ENCODE measurements at places on chromosomes 12 and 14. TPM values are rescaled to one million over a fixed set of nuclear protein-coding genes. Genes with fewer than 3 reads are reported as not detected.
A peak's percentile ranks its signal among the peaks of the same experiment; 100 is the strongest.

DDN gene
- under 0.01 TPM for total RNA-seq

GRCh38 chr14:39014460-39014859 lies 88.6 kb downstream of the SEC23A start:
- no peak for DNase-seq
- H3K4me1 ChIP-seq: no peaks in the 10 kb centered on the region
- H3K4me3 ChIP-seq: no peak overlapping the region
- no peak overlapping the region for H3K27ac ChIP-seq
- H3K27me3 ChIP-seq: no peaks in the 10 kb centered on the region

DNA sequence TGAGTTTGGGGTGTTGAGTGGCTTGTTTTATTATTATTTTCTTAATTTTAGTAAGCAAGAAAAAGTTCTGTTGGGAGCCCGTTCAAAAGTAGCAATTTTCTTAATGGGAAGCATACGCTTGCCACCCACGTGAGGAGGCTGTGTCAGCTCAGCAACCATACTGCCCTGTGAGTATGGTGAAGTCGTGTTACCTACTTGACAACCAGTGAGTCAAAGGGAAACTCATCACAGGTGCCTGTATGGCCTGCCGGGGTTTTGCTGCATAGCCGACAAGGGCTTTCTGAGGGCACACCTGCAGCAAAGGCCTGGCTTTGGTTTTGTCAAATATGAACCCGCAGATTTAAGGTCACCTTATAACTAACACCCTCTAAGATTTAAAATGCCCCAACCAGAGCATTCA lies 31.1 kb downstream of the PITPNM2 start:
- H3K27ac ChIP-seq: no peak overlapping the region
- no peak overlapping the region for H3K4me3 ChIP-seq
- no peak for DNase-seq
- no peaks in the 10 kb centered on the region for H3K36me3 ChIP-seq

TAS2R30 gene
- total RNA-seq: 4.0 TPM

DNA sequence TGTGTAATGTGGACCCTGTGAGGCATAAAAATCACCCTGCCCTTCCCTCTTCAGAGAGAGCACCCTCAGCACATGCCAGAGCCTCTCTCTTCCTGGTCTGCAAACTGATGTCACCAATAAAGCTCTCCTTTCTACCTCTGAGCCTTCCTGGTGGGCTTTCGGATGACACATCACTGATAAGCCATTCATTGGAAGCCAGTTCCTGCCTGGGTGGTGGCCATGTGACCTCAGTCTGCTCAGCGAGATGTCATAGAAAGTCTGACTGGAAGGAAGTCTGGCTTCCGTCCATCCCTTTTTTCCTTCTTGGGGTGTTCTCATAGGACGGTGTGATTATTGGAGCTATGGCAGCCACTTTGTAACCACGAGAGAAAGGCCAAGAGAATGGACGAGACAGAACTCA lies 95.7 kb downstream of the PIWIL1 start:
- H3K36me3 ChIP-seq: no peaks in the 10 kb centered on the region
- H3K4me3 ChIP-seq: no peak overlapping the region
- no peak for DNase-seq
- H3K4me1 ChIP-seq: no peaks in the 10 kb centered on the region

GRCh38 chr12:34356233-34356987 lies 334.1 kb downstream of the ALG10 start:
- no peak overlapping the region for H3K27ac ChIP-seq
- H3K4me3 ChIP-seq: no peak overlapping the region
- H3K27me3 ChIP-seq: no peaks in the 10 kb centered on the region
- no peak for DNase-seq

AVPR1A gene
- total RNA-seq: not detected

TCL1B gene
- not detected for total RNA-seq

DNA sequence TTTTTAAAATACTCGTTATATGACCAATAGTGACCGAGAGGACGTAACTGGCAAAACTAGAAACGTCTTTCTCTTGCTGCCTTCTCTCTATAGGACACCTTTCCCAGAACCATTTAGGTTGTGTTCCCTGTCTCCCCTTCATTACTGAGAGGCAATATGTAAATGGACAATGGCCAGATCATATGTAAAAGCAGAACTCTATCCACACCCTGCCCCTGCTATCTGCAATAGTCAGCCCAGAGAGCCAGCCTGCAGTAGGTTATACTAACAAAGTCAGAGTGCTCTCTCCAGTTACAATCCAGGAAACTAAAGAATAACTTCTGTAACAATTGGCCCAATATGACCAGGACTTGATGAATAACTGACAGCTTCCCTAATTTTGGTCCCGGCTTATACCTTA lies 216.8 kb downstream of the ANO6 start:
- no peaks in the 10 kb centered on the region for H3K36me3 ChIP-seq
- H3K27me3 ChIP-seq: no peaks in the 10 kb centered on the region
- no peak overlapping the region for H3K27ac ChIP-seq
- no peaks in the 10 kb centered on the region for H3K4me1 ChIP-seq
- no peak overlapping the region for H3K4me3 ChIP-seq

IRAK3 gene
- 7.4 TPM for total RNA-seq

CLEC9A gene
- total RNA-seq: not detected

DNA sequence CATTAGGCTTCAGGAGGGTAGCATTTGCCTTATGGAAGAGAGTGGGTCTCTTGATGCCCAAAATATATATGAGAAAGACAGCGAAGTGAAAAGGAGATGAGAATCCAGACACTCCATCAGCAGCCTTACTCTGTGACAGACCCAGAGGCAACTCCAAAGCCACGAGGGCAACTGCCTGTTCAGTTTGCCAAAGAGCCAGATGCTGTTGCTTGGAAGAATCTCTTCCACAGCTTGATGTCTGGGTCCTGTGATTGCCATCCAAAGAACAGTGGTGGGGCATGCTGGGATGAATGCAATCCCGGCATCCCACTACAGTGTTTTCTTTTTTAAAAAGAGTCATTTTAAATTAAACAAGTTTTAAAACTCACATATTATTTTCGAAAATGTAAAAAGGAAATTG lies 10.9 kb upstream of the OTX2 start:
- H3K36me3 ChIP-seq: no peaks in the 10 kb centered on the region
- H3K27me3 ChIP-seq: peaks cover 5% of the 10 kb centered on the region
- no peak overlapping the region for H3K4me3 ChIP-seq
- no peaks in the 10 kb centered on the region for H3K4me1 ChIP-seq
- no peak for DNase-seq
- no peak overlapping the region for H3K27ac ChIP-seq

GRCh38 chr14:102786768-102787167 lies 9.5 kb downstream of the TRAF3 start:
- peak; percentile 49 for DNase-seq
- H3K36me3 ChIP-seq: no peaks in the 10 kb centered on the region
- no peak overlapping the region for H3K27ac ChIP-seq
- H3K27me3 ChIP-seq: no peaks in the 10 kb centered on the region

- H3K27me3 ChIP-seq: no peaks in the 10 kb centered on the region
- no peak overlapping the region for H3K4me3 ChIP-seq
- no peak overlapping the region for H3K27ac ChIP-seq
- DNase-seq: peak; percentile 4
- no peaks in the 10 kb centered on the region for H3K36me3 ChIP-seq
Measured at GRCh38 chr12:112839386-112839972, 47.9 kb downstream of the RPH3A start.

DNA sequence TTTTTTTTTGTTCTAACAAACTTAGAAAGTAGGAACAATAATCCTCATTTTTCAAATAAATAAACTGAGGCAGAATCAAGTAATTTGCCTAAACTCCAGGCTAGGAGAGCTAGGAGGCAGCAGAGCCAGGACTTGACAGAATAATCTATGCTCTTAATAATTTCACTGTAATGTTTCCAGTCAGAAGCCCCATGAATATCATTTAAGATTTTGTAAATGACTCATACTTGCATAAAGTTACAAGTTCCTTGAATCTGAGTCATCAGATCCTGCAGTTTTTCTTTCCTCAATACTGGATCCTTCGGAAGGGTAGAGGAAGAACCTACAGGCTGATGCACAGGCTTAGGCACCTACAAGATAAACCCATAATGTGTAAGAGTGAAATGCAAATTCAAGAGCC lies 29.0 kb downstream of the CAPRIN2 start:
- no peaks in the 10 kb centered on the region for H3K36me3 ChIP-seq
- no peak overlapping the region for H3K27ac ChIP-seq
- no peaks in the 10 kb centered on the region for H3K27me3 ChIP-seq

- H3K36me3 ChIP-seq: no peaks in the 10 kb centered on the region
- DNase-seq: no peak
- H3K27ac ChIP-seq: no peak overlapping the region
- no peaks in the 10 kb centered on the region for H3K27me3 ChIP-seq
Measured at GRCh38 chr12:18807714-18808113, 69.8 kb downstream of the CAPZA3 start.

- no peaks in the 10 kb centered on the region for H3K36me3 ChIP-seq
- H3K27me3 ChIP-seq: no peaks in the 10 kb centered on the region
- no peaks in the 10 kb centered on the region for H3K4me1 ChIP-seq
- H3K4me3 ChIP-seq: no peak overlapping the region
Measured at GRCh38 chr14:43207189-43207588, 1299.9 kb downstream of the FSCB start.

GRCh38 chr12:88153959-88154358 lies 11.9 kb downstream of the TMTC3 start:
- H3K4me1 ChIP-seq: no peaks in the 10 kb centered on the region
- H3K27ac ChIP-seq: no peak overlapping the region
- no peaks in the 10 kb centered on the region for H3K36me3 ChIP-seq
- H3K27me3 ChIP-seq: no peaks in the 10 kb centered on the region

- no peak for DNase-seq
- no peak overlapping the region for H3K27ac ChIP-seq
- no peak overlapping the region for H3K4me3 ChIP-seq
- no peaks in the 10 kb centered on the region for H3K27me3 ChIP-seq
- H3K36me3 ChIP-seq: no peaks in the 10 kb centered on the region
Measured at GRCh38 chr14:23557521-23557920, 1.4 kb downstream of the THTPA start.

Measured in fibroblast of lung (primary cell).